Umbilical cord (tissue), 2 donors: ENCODE measurements at places on chromosomes 2 and 18.

DNA sequence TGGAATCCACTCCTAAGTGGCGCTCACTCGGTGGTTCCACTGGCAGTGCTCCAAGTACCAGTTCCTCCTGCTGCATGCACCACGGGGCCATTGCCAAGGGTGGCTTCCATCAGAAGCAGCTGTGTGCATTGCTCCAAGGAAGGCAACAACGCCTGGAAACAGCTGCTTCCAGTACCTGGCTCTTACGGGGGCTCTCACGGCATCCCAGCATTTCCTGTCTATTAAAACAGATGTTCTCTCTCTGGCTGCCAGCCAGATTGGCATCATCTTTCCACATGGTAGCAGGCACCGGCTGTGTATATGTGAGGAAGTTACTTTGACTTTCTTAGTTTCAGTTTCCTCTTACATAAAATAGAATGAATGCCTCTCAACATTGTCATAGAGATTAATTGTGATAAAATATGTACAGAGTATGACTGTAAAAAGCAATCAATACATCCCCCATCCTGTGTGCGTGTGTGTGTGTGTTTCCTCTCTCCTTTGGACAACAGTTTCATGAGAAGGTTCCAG, 84.9 kb downstream of the CMPK2 start:
- DNase-seq, result peak; percentile 78

DNA sequence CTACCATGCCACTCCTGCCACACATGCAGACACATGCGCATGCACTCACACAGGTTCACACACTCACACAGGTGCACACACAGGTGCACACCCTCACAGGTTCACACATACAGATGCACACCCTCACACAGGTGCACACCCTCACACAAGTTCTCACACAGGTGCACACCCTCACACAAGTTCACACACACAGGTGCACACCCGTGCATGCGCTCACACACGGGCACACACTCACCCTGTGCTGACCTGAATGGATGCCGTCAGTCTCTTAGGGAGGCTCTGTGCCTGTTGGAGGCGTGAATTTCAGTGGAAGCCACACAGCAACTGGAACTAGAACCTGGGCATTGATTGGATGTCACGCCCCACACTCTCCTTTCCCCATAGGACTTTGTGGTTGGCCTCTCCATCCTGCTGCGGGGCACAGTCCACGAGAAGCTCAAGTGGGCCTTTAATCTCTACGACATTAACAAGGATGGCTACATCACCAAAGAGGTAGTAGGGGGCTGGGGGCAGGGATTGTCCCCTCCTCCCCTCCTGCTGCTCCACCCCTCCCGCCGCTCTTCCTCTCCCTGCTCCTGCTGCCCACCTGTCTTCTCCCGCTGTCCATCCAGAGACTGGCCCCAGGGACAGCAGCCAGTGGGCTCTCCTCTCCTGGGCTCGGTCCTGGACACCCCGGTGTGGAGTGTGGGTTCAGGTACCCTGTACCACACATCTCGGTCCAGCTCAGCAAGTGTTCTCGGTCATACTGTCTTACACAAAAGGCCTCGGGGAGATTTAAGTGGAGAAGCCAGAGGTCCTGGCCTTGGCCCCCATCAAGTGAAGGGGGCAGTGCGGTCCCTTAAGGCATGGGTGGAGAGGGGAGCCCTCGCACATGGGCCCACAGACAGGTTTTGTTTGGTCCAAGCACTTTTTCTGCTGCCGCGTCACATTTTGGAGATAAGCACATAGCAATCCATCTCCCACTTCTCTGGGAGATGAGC, 21.0 kb upstream of the FAHD2A start:
- DNase-seq, result no peak

GRCh38 chr2:160694221-160694620, 200.6 kb upstream of the RBMS1 start:
- DNase-seq, result no peak

- peak; percentile 85 for DNase-seq
These were observed 255.3 kb upstream of the AGAP1 start for GRCh38 chr2:235238537-235238936.

DNA sequence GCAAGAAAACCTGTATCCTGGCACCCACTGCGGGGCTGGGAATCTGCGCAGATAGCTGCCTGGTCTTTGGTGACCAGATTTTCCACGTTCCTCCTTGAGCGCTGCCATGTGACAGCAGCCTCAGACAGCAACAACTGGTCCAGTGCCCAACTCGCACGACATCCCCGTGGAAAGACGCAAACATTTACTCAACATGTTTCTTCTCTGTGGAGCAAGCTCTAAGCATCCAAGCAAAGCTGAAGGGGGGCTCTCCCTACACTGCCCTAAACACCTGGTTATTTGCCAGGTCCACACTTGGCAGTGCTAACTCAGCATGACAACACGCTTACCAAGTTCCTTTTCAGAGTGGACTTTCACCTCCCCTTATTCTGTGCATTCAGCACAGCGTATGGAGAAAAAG, 11.3 kb downstream of the ZNF516 start:
- no peak for DNase-seq

DNA sequence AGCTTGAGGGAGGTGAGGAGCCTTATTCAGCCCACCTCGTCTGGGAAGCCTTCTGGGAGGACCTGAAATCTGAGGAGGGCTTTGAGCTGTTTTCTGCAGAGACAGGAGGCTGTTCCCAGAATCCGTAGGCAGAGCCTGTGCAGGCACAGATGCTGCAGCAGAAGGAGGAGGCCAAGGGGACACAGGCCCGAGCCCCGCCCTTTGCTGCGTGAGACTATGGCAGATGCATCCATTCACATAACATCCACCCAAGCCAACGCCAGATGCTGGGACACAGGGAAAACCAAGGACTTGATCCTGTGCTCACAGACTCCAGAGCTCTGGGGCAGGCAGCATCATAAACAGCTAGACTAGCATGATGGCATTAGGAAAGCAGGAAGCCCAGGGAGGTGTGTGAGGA, 98.2 kb downstream of the KCNF1 start:
- DNase-seq, result no peak

GRCh38 chr2:9025746-9026145, 22.3 kb upstream of the MBOAT2 start:
- DNase-seq, result no peak

DNA sequence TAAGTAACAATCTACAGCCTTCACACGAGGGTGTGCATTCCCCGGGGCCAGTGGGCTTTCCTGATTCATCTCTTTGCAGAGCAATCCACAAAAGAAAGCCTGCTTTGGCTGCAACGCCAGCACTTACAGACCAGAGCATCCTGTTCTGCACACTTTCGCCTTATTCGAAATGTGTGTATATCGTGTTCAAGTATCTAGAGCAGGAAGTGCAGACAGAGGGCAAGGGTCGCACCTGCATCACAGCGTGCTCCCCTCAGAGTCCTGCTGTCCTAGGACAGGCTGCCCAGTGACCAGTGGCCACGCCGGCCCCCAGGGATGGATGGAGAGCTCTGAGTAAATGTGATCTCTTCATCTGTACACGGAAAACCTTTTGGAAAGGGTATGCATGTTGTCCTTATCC, 264.3 kb downstream of the ZNF516 start:
- no peak for DNase-seq

GRCh38 chr2:168244318-168244717, 3.1 kb downstream of the STK39 start:
- no peak for DNase-seq

GRCh38 chr2:27071990-27072830, 756 bp upstream of the OST4 start:
- peak; percentile 97 for DNase-seq

- DNase-seq, result no peak
These were observed 22.4 kb upstream of the MBP start for GRCh38 chr18:77155031-77155430.

DNA sequence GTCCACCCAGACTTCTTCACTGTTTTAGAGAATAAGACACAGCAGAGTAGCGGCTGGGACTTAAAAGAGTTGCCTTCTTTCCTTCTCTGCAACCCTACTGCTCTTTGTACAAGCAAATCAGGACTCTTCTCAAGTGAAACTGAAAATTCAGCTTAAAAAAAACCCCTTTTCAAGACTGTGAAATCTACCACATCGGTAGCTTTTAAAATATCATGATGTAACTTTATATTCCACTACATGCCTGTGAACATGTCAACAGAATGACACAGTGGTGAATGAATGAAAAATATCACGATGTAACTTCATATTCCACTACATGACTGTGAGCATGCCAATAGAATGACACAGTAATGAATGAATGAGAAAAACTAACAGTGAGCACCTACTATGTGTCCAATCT, 53.4 kb downstream of the TCF4 start:
- DNase-seq, result no peak

DNA sequence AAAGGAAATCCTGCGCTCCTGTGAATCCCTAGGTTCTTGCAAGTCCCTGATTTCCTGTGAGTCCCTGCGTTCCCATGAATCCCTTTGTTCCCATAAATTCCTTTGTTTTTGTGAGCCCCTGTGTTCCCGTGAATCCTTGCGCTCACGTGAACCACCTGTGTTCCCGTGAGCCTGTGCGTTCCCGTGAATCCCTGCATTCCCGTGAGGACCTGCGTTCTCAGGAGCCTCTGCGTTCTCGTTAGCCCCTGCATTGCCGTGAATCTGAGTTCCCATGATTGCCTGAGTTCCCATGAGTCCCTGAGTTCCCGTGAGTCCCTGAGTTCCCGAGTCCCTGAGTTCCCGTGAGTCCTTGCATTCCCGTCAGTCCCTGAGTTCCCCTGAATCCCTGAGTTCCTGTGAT, 71.5 kb downstream of the SNTG2 start:
- DNase-seq, result no peak

DNA sequence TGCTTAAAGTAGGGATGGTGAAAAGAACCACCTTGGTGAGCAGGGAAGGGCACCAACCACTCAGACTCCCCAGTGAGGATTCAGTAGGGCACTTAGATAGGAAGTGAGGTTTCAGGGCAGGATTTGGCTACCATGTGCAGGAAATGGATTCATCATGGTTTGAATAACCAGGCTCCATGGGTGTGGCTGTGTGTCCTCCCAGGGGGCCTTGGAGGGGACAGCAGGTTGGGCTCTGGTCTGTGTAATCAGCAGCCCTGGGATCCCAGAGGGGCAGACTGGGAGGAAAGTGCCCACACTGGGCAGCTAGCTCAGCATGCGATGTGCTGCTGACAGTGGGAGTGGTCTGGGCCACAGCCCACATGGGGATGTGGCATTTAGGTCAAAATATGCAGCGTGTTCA, 224.6 kb downstream of the CELF4 start:
- DNase-seq, result no peak

DNA sequence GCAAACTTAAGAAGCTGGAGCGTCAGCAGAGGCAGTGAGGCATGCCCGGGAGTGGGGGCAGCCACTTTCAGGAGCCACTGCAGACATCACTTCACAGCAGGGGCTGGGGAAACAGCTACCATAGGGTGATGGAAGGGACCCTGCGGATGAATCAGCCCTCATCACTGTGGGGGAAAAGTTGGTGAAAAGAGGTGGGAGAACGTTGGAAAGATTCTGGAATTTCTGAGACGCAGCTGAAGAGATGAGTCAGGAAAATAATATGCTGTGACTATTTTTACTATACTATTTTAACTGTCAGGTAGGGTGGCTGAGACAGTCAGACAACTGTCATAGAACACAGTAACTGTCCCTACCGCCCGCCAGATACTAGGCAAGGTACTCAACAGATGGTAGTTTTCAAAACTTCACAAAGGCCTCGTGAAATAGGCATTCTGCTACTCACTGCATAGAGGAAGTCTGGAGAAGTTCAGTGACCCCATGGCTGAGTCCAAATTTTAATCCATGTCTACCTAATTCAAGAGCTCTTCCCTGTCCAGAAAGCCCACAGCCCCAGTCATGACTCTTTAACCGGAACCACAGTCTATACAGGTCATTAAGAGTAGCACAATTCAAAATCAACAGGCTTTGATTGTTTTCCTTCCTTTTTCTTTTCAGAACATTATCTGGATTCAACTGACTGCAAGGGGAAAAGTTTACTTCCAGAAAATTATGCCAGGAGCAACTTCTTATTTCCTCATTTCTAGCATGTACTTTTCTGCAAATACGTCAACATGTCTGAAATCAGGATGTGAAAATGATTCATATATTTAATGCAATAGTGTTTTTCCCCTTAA, 39.3 kb upstream of the EPB41L3 start:
- DNase-seq, result peak; percentile 54

GRCh38 chr18:9137168-9138066, 836 bp downstream of the ANKRD12 start:
- peak; percentile 70 for DNase-seq

DNA sequence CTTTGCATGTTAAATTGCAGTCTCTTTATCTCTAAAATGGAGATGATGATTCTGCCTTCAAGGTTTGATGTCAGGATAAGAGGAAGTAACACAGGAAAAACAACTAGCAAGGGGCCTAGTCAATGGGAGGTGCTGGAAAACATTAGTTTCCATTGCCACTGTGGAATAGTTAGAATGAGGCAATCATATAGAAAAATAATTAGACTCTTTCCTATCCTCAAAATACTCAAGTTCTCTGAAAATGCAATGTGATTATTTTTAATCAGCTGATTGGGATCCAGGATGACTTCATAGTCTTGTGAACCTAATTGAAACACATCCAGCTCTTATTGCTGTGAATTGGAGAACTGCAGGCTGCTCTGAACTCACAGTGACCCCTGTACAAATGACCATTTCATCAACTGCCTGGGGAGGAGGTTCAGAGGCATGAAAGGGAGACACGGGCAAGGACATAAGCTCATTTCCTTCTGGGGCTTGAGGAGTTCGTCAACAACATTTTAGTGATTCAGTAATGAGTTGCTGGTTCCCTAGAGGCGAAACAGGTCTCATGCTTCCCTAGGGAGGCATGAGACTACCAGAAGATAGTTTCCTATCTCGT, 422.5 kb downstream of the LPIN1 start:
- no peak for DNase-seq

- peak; percentile 72 for DNase-seq
These were observed 150.6 kb downstream of the ZNF236 start for GRCh38 chr18:76972846-76973519.

GRCh38 chr18:52339891-52340371, at the start of gene DCC:
Gene DCC, plus strand, starts transcription at chr18:52340197. Its CDS starts 591 bp downstream, at chr18:52340788.
- DNase-seq, result peak; percentile 34

GRCh38 chr2:30577151-30577550, 130.1 kb downstream of the LCLAT1 start:
- no peak for DNase-seq

GRCh38 chr2:65658881-65659280, 226.5 kb upstream of the SPRED2 start:
- peak; percentile 54 for DNase-seq

- DNase-seq, result no peak
These were observed 19.4 kb downstream of the CYP26B1 start for GRCh38 chr2:72128059-72128842.

GRCh38 chr2:37013315-37013641, 46.9 kb upstream of the STRN start:
- no peak for DNase-seq

GRCh38 chr2:171087547-171087946, 73.1 kb downstream of the TLK1 start:
- DNase-seq, result no peak

GRCh38 chr2:217462121-217462520, 540.7 kb downstream of the TNS1 start:
- no peak for DNase-seq

GRCh38 chr2:160838691-160839090, 321.5 kb upstream of the TANK start:
- no peak for DNase-seq

DNA sequence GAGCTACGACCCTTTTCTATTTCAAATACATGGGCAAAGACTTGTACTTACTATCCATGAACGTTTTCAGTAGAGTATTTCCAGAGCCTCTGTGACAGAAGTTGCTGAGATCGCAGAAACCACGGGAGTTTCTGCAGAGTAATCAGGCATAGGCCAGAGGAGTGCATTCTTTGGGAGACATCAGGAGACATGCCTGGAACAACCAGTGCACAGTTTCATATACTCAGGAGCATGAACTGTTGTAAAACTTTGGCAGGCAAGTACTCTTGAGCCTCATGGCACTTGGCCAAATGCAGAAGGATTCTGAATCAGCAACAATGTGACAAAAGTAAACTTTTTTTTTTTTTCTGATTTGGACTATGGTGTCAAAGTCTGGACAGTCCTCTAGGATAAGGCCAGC, 307.1 kb downstream of the GRB14 start:
- peak; percentile 55 for DNase-seq
